ENCODE measurements at places on chromosomes 6 and 20.

GRCh38 chr6:55512904-55513303 is 66.1 kb downstream of the HMGCLL1 start:
- DNase-seq, result no peak

DNA sequence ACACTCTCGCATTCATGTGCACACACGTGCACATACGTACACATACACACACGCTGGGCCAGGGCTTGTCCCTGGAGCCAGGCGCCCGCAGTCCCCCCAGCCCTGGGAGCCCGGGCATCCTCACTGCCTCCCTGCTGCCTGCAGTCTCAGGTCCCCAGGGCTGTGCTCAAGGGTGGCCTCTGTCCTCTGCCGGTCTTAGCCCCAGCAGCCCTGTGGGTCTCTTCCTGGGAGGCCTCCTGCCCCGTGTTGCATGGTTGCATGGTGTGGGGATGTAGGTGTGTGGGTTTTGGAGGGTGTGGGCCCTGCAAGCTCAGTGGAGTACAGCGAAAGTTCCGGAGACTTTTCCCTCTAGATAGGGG is 101.5 kb downstream of the TMEM242 start:
- no peak for DNase-seq

GRCh38 chr20:49710971-49711666 is 2.6 kb downstream of the B4GALT5 start:
- DNase-seq, result no peak

- peak; percentile 45 for DNase-seq
Measured at GRCh38 chr6:33860706-33861474, 57.1 kb upstream of the MLN start.

DNA sequence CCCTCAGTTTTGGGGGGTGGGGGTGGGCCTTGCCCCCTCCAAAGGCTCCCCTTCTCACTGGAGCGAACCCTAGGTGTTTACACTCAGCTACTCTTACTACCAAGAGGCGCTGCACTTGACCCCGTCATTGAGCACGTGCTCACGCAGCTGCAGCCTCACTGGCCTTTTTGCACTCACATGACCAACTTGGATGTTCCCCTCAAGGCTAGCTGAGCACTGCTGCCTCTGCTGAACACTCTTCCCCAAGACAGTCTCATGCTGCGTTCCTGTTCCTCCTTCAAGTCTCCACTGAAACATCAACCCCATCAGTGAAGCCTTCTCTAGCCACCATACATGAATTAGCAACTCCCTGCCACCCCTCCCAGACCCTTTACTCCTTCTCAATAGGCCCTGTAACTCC is 4.0 kb downstream of the SOD2 start:
- DNase-seq, result no peak

DNA sequence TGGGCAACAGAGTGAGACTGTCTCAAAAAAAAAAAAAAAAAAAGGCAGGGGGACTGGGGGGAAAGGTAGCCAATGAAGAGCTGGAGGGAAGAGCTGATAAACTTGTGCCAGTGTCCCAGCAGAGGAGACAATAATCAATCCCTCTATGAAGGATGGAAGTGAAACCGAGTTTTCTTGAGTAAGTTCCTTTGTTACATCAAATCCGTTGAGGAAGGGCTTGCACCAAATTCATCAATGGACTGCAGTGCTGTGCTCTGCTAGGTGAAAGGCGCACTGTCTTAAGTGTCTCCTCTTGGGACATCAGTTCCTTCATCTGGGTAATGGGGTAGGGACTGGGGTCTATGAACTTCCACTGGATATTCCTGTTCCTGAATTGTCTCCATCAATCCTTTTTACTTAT is 3.0 kb upstream of the CRIP3 start:
- DNase-seq, result no peak

- no peak for DNase-seq
Measured at GRCh38 chr6:84867521-84867920, 103.1 kb upstream of the TBX18 start.

- no peak for DNase-seq
Measured at GRCh38 chr6:7249946-7250643, 62.9 kb downstream of the SSR1 start.

DNA sequence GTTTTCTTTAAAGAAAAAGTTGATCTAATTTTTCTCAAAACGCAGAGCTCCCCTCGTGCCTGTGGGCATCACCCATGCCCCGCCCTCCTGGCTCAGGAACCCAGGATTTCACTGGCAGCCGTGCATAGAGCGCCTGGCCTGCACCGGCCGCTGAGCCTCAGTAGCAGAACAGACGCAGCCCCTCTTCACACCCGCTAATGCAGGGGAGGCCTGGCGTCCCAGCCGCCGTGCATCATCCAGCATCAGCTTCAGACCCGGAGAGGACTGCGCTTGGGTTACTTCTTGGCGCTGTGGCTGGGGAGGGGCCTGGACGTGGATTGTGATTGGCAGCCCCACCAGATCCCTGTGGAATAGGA is 18.1 kb downstream of the RBM38 start:
- DNase-seq, result no peak

- DNase-seq, result no peak
Measured at GRCh38 chr6:25442898-25443297, 163.7 kb downstream of the CARMIL1 start.

GRCh38 chr6:110606151-110606550 is 129.7 kb upstream of the SLC22A16 start:
- DNase-seq, result no peak

- DNase-seq, result no peak
Measured at GRCh38 chr20:24648919-24649318, 179.5 kb downstream of the SYNDIG1 start.

DNA sequence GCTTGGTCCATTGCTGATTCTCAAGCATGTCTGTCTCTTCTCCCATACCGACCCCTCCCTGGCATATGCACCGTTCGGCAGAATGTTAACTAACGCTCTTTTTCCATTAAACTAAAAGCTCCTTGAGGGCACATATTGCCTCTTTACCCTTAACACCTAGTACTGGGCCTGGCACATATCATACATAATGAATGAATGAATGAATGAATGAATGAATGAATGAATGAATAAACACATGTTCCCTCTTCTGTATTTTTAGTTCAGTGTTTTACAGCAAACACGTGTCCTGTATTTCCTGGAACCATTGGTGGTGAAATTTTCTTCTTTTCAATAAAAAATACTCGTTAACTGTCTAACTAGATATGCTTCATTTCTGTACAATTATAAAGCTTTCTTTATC is 174.4 kb upstream of the DTNBP1 start:
- DNase-seq, result no peak

- peak; percentile 40 for DNase-seq
Measured at GRCh38 chr20:64069614-64070243, 6.7 kb downstream of the TCEA2 start.

- DNase-seq, result no peak
Measured at GRCh38 chr6:156654919-156655918, 122.0 kb upstream of the ARID1B start.

DNA sequence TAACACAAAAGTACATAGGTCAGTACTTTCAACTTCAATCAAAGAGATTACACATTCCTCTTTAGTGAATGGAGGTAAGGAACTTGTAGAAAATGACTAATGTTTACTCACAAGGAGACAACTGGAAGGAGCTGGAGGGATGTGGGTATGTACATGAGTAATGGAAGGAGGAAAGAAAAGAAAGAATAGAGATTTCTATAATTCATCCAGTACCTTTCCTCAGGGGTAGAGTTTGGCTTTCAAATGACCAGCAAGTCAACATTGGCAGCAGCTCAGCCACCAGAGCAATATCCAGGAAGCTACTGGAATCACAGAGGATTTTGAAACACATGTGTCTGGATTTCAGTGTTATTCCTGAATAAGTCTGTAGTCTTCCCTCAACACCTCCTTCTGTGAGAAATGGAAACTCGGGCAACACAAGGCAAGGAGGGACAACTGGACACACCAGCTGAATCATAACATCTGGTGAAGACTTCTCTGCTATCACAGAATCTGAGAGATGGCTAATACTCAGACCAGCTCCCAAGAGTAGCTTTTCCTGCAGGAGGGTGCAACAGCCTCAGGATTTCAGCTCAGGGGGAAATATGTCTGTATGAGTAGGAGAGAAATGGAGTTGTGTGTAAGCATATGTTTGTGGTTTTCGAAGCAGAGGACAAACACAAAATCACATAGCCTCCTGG is 98.8 kb downstream of the HAO1 start:
- DNase-seq, result no peak

DNA sequence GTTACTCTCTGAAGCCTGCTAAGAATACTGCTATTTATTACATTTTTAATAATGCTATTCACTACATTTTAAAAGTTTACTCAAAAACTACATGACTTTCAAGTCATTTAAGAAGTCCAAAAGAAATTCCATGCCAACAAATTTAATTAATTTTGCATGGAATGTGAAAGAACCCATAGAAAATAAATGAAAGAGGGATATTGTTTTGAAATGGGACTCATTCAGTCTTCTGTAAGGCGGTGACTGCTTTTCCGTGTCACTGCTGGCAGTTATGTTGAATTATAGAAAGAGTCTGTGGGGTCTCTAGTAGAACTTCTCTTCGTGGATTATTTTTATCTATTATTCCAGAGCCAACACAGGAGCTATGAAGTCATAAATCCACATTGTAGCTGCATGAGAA is 211.2 kb downstream of the LAMA2 start:
- no peak for DNase-seq

GRCh38 chr6:93842178-93842577 is 422.8 kb upstream of the EPHA7 start:
- DNase-seq, result no peak

- no peak for DNase-seq
Measured at GRCh38 chr6:137970368-137970767, 103.3 kb downstream of the TNFAIP3 start.

- no peak for DNase-seq
Measured at GRCh38 chr6:4394786-4395185, 259.4 kb upstream of the ECI2 start.

DNA sequence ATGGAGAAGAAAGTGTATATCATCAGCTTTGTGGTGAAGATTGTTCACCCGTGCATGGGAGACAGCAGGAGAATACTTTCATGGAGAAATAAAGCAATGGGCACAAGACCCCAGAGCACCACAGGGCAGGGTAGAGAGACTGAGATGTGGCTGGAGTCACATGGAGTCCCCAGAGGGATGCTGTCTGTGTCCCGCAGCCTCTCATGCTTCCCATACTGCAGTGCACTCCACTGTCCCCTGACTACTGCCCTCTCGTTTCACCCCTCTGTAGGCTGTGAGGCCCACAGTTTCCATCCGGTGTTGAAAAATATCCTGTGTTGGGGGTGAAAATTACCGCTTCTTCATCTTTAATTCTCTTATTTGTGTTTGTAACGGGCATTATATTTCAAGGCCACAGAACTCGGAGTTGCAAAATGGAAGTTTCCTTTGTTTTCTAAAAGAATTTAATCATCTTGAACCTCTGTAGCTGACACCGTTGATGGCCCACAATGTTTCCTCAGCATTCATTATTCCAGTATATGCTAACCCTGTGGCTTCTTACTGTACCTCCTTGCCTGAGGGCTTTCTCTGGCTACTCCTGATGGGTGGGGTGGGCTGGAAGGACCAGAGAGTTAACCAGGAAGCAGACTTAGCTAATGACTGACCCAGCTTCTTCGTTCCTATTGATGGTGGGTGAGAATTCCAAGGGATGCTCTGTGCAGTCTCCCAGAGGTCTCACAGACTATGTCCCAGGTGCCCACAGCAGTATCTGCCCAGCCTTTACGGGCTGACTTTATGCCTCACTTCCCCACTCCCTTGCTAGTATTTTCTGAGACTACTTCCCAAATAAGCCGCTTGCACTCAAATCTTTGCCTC is 51.7 kb downstream of the PROKR2 start:
- no peak for DNase-seq

DNA sequence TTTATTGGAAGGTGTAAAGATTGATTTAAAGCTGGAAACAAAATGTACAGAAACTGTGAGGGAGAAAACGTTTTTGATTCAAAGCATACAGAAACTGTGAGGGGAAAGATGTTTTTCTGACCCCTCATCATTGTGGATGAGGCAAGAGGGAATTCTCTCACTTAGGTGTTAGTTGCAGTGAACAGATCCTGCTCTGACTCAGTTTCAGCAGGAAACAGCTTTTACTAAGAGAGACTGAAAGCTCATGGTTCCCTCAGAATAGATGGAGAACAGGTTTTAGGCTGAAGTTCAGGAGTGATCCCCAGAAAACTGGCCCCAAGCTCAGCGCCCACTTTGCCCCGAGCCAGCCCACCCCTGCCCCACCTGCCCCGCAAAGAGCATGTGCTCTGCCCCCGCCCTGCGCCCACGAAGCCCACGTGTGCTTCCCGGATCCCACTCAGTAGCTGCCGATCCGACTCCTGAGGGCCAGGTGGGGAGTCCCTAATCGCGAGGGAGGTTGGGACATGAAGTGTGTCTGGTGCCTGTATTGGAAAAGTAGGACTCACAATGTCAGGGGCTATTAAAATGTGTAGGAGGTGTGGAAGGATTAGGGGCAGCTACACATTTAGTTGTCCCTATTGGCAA is 41.2 kb downstream of the DUSP22 start:
- DNase-seq, result no peak

- DNase-seq, result no peak
Measured at GRCh38 chr20:10352934-10353824, 80.8 kb downstream of the MKKS start.

DNA sequence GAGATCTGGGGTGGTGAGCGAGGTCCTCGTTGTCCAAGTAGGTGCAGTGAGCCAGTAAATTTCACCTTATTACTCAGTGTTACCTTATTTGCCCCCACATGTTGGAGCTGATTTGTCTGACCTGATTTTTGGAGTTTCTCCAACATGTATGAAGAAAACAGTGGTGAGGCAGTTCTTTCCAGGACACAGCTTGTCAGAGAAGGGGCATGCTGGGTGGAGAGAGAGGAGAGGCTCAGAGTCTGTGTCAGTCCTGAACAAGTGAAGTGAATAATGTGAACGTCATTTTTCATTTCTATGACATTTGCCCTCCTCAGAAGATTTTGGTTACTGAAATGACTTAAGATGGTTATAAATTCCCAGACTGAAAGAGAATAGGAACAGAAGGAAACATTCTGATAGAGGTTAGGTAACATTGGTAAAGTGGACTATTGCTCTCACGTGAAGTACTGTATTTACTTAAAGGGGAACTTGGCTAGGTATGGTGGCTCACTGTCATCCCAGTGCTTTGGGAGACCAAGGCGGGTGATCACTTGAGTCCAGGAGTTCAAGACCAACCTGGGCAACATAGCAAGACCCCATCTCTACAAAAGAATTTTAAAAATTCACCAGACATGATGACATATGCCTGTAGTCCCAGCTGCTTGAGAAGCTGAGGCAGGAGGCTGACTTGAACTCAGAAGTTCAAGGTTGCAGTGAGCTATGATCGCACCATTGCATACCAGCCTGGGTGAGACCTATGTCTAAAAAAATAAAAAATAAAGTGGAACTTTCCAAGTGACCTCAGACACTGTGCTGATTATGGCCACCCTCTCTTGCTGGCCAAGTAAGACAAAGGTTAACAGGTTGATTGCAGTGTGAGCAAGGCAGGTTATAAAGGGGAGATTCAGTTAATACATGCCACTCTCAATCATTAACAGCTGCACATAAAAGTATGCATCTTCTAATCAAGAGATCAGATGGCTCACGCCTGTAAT is 184.3 kb downstream of the EDN1 start:
- no peak for DNase-seq

GRCh38 chr6:125182237-125183008 is 28.9 kb downstream of the TPD52L1 start:
- no peak for DNase-seq

DNA sequence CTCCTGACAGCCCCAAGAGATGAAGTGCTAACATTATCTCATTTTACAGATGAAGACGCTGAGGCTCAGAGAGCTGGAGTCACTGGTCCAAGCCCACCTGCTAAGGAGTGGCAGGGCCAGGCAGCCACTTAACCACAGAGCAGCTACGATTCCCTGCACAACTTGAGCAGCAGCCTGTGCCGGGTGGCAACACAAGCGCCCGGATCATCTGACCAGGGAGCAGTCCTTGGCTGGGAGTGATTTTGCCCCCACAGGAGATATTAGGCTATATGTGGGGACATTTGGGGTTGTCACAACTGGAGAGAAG is 93.2 kb upstream of the PTPN1 start:
- DNase-seq, result no peak
